ENCODE measurements at places on chromosomes 2 and 18. TPM values are rescaled to one million over a fixed set of nuclear protein-coding genes. Genes with fewer than 3 reads are reported as not detected.

The NXPH2 gene
- not detected for total RNA-seq

The LINC00305 gene
- not detected for total RNA-seq

The SCTR gene
- not detected for total RNA-seq

The SERPINB10 gene
- total RNA-seq: not detected

The TSPYL6 gene
- total RNA-seq: not detected

The SDC1 gene
- not detected for total RNA-seq

The COLEC11 gene
- total RNA-seq: 1.8 TPM

The UGT1A10 gene
- not detected for total RNA-seq

The RRM2 gene
- total RNA-seq: 0.66 TPM

The EHD3 gene
- 3.6 TPM for total RNA-seq

The ARHGEF33 gene
- 1.0 TPM for total RNA-seq

The VWA3B gene
- total RNA-seq: not detected

The LRATD1 gene
- total RNA-seq: not detected
